ENCODE measurements at places on chromosomes 3 and 15. TPM values are rescaled to one million over a fixed set of nuclear protein-coding genes. Genes with fewer than 3 reads are reported as not detected.

DLG1 gene
- 42.8 TPM for polyA plus RNA-seq

CYP8B1 gene
- 0.09 TPM for polyA plus RNA-seq

- DNase-seq: no peak
These were observed 254.2 kb upstream of the SLCO3A1 start for GRCh38 chr15:91599261-91599660.

CACNA2D2 gene
- polyA plus RNA-seq: 4.3 TPM

- DNase-seq: no peak
These were observed 612 bp upstream of the TBL1XR1 start for GRCh38 chr3:177197727-177198460.

GRCh38 chr15:36921484-36922091 lies 178.8 kb downstream of the MEIS2 start:
- DNase-seq: no peak

DNA sequence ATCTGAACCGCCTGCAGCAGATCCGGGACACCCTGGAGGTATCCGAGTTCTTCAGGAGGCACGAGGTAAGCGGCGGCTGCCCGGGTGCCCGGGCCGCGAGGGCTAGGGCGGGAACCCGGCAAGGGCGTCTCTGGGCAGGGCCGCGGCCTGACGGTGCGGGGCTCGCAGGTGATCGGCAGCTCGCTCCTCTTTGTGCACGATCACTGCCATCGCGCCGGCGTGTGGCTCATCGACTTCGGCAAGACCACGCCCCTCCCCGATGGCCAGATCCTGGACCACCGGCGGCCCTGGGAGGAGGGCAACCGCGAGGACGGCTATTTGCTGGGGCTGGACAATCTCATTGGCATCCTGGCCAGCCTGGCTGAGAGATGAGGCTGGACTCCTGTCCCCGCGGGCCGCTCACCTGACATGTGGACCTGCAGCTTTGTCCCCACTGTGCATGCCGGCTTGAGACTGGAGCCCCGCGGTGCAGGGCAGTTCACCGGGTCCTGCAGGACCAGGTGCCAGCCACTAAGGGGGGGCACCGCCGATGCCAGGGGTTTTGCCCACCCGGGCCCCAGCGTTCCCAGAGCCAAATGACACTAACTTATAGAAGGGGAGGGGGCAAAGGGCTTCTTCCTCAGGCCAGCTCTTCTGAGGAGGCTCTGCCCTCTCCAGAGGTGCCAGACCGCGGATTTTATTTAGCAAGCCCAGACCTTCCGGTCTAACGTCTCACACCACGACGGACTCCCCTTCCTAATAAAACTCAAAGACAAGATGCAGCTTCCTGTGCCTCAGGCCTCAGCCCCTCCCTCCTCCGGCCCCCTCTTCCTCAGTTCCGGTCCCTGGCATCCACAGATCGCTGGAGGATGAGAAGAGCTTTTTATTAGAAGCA lies 9.4 kb downstream of the ITPKA start:
- DNase-seq: no peak

- no peak for DNase-seq
These were observed 1038.8 kb upstream of the EPHA6 start for GRCh38 chr3:95775486-95776094.

PLA2G4D gene
- polyA plus RNA-seq: 0.14 TPM

GRCh38 chr15:88348579-88349230 lies 92.2 kb upstream of the NTRK3 start:
- no peak for DNase-seq

TNFAIP8L3 gene
- 1.7 TPM for polyA plus RNA-seq

CCR8 gene
- polyA plus RNA-seq: not detected

STX19 gene
- 0.11 TPM for polyA plus RNA-seq

DNA sequence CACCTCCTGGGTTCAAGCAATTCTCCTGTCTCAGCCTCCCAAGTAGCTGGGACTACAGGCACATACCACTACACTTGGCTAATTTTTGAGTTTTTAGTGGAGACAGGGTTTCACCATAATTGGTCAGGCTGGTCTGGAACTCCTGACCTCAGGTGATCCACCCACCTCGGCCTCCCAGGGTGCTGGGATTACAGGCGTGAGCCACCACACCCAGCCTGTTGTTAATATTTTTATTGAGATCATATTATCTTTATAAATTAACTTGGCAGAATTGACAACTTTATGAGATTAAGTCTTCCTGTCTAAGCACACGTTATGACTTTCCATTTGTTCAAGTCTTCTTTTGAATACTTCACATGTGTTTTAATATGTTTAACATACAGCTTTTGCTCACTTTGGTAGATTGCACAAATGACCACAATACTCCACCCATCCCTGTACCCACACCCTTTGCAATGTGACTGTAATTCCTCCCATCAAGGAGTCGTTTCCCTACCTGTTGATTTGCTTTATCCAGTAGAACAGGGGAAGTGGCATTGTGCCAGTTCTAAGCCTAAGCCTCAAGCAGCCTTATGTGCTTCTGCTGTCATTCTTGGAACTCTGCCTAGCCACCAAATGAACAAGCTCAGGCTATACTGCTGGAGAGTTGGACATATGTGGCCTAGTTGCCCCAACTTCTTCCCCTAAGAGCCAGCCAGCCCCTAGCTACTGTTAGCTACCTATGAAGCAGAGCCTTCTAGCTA lies 8.2 kb downstream of the XYLB start:
- no peak for DNase-seq

DNA sequence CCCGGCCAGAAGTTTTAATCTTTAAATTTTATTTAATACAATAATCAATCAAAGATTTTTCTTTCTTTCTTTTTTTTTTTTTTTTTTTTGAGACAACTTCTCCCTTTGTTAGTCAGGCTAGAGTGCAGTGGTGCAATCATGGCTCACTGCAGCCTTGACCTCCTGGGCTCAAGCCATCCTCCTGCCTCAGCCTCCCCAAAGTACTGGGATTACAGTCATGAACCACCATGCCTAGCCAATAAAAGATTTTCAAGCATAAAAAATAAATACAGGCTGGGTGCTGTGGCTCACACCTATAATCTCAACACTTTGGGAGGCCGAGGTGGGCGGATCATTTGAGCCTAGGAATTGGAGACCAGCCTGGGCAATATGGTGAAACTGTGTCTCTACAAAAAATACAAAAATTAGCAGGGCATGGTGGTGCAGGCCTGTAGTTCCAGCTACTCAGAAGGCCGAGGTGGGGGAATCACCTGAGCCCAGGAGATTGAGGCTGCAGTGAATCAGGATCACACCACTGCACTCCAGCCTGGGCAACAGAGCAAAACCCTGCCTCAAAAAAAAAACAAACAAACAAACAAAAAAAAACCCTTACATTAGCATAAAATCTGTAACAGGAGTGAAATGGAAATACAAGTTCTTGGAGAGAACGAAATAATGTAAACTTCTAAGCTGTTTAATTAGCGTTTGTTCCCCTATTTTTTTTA lies 29.1 kb upstream of the SRP14 start:
- DNase-seq: no peak

GRCh38 chr3:44659015-44659414 lies 10.5 kb downstream of the ZNF35 start:
- no peak for DNase-seq

DNA sequence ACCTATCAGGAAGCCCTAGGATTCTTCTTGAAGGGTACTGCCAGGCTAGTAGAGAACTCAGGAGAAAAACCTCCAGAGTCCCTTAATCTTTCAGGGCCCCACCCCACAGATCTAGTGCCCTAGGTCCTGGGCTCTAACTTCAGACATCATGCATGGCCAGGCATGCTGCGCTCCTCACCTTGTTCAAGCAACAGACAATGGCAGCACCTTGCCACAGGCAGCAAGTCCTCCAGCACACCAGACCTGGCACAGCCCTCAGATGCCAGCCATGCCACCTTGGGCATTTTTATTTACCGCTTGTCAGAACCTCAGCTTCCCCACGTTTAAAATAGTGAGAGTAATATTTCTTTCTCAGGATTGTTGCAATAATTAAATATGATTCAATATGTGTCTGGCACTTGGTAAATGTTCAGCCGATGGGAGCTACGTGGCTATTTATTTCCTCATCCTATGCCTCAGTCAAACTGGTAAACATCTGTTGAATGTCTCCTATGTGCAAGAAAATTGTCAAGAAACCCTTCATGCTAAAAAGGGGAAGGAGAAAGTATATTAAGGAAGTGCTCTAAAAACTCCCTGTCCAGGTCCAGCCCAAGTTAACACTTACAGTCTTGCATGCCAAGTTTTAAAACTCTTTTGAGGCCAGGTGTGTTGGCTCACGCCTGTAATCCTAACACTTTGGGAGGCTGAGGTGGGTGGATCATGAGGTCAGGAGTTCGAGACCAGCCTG lies 14.5 kb upstream of the CCR1 start:
- no peak for DNase-seq

SMCO1 gene
- 2.2 TPM for polyA plus RNA-seq

DNA sequence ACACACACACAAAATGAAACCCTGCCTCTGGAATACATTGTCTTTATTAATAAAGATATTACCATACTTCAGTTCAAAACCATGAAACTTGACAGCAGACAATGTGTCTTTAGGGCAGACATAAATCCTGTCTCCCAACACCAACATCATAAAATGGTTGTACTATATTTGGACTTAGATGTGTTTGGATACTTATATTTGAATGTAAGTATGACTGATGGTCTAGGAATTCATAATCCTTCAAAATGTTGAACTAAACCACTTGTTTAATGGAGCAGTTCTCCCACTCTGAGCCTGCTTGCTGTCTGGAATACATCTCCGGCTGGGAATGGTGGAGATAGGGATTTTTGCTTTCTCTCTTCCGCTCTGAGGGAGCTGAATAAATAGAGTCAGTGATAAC lies 10.6 kb downstream of the FBN1 start:
- no peak for DNase-seq

DNA sequence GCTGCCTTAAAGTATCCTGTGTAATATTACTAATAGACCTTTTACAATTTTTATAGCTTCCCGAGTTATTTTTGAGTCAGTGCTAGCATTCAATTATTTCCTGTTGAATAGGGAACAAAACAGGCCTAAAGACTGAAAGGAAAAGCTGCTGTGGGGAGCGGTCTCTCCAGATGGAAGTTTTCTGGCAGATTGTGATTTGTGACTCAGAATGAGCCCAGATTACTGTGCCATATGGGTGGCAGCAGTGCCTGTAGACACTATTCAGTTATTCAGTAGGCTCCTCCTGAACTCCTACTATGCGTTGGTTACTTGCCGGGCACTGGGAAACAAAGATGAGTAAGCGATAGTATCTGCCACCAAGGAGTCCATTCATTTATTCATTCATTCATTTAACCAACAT lies 211.8 kb downstream of the CHST2 start:
- no peak for DNase-seq

DNA sequence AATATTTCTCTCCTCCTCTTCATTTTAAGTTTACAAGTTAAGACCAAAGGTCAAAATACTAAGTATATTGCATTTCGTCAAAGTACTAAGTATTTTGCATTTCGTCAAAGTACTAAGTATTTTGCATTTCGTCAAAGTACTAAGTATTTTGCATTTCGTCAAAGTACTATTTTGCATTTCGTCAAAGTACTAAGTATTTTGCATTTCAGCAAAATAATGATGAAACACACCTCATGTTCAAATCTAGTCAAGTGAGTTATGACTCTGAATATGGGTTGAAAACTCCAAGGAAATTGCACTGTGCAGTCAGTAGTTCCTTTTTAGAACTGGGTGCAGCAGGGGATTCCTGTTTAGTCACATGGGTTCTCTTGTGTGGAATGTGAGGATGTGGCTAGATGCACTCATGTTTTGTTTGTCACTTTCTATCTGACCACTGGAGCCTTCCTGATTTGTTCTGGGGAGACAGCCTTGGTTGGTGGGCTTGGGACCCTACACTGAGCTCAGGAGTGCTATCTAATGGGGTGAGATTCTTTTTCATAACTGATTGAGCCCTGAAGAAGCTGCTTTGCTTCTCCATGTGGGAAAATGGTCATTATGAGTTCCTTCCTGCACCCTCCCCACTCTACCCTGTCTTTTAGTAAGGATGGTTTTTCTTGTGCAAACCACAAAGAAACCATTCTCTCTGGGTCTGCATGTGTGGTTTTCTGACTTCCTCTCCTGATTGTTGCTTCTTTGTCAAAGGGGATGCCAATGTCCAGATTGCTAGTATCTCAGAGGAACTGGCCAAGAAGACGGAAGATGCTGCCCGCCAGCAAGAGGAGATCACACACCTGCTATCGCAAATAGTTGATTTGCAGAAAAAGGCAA lies 73.4 kb downstream of the CCK start:
- no peak for DNase-seq

DNA sequence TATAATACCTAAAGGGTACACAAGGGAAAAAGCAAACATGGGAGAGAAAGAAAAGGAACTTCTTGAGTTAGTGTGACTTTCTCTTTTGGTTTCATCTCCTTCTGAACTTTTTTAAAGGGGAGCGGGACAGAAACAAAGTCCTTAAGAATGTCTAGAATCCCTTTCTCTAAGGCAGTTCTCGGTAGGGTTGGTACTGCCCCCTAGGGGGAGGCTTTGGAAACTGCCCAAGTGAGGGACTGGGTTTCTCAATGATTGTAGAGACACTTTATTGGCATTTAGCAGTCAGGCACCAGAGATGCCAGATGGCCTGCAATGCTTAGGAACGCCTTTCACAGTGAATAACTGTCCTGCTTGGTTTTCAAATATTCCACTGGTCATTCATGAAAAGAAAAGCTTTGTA lies 172.7 kb downstream of the WDR72 start:
- no peak for DNase-seq

PDZRN3 gene
- polyA plus RNA-seq: 69.6 TPM

GRM2 gene
- 0.33 TPM for polyA plus RNA-seq

UBA7 gene
- 18.3 TPM for polyA plus RNA-seq

- DNase-seq: no peak
These were observed 98.3 kb upstream of the ZBTB20 start for GRCh38 chr3:115245438-115245837.

DNA sequence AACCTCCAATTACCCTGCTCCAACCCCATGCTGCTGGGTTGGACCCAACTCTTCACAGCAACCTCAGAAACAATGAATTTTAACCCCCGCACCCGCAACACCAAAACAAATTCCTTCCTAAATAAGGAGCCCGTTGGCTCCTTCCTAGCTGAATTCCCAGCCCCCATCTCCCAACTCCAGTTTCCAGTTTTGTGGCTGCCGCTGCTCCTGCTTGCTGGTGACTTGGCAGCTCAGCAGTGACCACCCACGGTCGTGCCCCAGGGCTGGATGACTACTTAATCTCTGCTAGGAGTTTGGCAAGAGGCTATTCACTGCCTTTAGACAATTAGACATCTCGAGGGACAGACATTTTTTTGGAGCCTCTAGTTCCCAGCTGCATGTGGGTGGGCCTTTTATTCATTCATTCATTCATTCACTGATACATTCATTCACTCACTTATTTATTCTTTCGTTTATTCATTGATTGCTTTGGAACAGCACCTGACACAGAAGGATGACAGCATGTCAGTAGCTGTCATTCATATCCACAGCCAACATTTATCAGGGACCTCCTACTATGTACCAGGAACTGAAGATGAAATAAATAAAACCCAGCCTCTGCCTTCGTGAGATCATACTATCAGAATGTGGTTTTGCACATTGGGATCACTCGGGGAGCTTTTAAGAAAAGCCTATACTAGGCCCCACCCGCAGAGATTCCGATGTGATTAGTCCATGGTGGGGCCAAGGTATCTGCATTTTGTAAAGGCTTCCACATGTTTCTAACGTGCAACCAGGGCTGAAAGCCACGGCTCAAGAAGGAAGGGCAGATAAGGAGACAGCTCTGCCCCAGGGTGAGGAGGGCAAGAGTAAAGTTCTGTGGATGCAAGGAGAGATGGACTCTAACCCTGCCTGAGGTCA lies 256.5 kb downstream of the SHQ1 start:
- no peak for DNase-seq

GRCh38 chr3:85482213-85482490 lies 523.4 kb downstream of the CADM2 start:
- no peak for DNase-seq

GRCh38 chr3:189718215-189718614 lies 87.0 kb downstream of the TP63 start:
- DNase-seq: no peak

All from forelimb muscle (tissue), 1 donor.